ENCODE measurements at places on chromosomes 2 and 18.
A peak's percentile ranks its signal among the peaks of the same experiment; 100 is the strongest.

- no peak for DNase-seq
These were observed 73.5 kb upstream of the NEDD4L start for GRCh38 chr18:57970356-57971095.

- DNase-seq = no peak
These were observed 3.4 kb downstream of the TET3 start for GRCh38 chr2:73987948-73988700.

DNA sequence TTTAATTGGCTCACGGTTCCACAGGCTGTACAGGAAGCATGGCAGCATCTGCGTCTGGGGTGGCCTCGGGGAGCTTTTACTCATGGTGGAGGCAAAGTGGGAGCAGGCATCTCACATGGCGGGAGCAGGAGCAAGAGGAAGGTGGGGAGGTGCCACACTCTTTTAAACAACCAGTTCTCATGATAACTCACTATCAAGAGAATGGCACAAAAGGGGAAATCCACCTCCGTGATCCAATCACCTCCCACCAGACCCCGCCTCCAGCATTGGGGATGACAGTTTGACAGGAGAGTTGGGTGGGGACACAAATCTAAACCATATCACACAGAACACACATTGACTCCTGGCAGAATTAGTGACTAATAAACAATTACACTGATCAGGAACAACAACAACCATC, 68.6 kb upstream of the ACKR3 start:
- DNase-seq = no peak

DNA sequence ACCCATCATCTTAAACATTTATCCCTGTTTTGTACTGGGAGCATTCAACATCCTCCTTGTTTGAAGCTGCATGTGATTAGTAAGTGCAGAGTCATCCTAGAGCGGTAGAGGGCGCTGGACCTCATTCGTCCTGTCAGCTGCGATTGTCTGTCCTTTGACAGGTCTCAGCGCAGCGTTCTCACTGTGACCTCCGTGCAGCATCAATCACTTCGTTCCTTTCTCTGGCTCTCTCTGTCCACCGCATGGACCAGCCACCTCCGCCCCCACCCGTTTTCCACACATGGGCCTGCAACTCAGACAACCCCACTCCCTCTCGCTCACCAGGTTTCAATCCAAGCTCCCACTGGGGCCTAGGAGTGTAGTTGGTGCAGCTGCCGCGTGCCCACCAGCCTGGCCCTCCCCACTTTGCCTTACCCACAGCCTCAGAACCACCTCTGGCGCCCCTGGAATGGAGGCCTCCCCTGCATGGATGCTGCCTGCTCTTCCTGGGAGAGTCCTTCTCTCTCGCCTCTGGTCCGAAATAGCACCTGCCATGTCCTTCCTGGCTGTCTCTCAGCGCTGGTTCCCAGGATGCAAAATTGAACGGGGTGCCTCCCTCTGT, 90.5 kb downstream of the NDUFA10 start:
- peak; percentile 5 for DNase-seq

DNA sequence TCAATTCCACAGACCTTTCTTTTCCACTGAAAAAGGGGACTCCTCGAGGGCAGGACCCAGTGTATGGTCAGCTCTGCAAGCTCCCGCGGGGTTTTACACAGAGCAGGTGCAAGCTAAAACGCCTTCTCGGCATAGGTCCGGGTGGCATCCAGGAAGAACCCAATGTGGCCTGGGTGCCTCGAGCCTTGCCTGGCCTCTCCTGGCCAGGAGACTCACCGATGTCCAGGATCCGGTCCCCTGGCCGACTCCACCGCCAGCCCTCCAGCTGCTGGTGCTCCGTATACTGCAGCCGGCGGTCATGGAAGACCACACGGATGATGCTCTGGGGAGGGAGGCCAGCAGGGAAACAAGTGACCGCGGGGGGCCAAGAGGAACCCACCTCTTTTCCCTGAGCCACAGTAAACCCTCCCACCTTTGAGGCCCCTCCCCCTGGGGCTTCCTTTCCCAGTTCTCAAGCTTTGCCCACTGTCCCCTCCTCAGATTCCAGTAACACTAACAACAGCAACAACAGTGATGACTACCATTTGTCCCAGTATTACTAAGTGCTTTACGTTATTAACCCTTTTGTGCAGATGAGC, 36.1 kb downstream of the TFCP2L1 start:
- DNase-seq = no peak

- DNase-seq = no peak
These were observed 75.3 kb upstream of the SIX3 start for GRCh38 chr2:44866152-44866551.

GRCh38 chr2:181163139-181163538, 182.7 kb downstream of the UBE2E3 start:
- DNase-seq = no peak

GRCh38 chr18:41484069-41484468, 471.0 kb upstream of the PIK3C3 start:
- DNase-seq = peak; percentile 46

GRCh38 chr2:145845923-145846322, 1326.0 kb upstream of the ZEB2 start:
- DNase-seq = no peak

- DNase-seq = no peak
These were observed 240.2 kb downstream of the CYP26B1 start for GRCh38 chr2:71907503-71907902.

DNA sequence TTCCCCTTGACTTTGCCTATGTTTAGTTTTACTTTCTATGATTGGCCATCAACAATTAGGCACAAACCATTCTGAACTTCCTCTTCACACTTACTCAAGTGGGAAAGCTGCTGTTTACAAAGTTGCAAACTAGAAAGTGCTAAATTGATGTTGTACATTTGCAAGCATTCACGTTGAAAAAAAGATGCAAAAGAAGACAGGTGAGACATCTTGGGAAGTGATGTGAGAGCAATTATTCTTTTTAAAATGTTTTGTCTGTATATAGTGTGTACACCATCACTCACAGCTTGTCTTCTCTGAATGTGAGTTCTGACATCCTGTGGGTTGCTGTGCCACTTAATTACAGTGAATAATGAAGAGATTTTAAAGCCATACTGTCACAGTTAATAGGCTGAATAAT, 874.1 kb upstream of the LRATD1 start:
- peak; percentile 83 for DNase-seq

DNA sequence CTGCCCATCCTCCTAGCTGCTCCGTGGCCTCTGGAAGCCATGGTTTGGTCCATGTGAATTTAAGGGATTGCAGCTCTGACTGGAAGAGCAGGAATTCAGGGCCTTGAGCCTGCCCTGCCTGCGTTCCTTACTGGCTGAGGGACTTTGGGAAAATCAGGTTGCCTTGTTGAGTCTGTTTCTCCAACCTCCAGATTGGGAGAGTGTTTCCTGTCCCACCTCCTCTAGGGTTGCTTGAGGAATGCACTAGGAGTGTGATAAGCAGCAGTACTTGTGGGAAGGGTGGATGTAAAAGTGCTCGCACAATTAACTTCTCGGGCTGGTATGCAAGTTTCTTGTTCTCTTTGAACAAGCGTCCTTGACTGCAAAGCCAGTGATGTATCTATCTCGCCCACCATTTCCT, 84.4 kb upstream of the YWHAQ start:
- no peak for DNase-seq

DNA sequence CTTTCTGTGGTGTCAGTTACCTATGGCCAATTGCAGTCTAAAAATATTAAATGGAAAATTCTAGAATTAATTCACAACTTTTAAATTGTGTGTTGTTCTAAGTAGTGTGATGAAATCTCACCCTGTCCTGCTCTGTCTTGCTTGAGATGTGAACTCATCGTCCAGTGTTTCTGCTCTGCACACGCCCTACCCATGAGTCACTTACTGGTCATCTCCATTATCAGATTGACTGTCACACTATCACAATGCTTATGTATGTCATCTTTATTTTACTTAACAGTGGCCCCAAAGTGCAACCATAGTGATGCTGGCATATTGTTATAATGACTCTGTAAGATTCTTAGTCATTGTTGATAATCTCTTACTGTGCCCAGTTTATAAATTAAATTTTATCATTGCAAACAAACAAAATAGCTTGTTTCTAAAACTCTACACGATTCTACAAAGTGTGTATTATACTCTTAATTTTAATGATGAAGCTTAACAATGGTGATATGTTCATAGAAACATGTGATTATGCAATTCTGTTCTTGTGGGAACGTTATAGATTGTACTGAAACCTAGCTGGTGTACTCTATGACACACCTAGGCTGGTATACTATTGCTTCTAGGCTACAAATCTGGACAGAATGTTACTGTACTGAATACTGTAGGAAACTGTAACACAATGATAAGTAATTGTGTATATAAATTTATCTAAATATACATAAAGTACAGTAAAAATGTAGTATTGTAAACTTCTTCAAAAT, 1086.8 kb upstream of the PIK3C3 start:
- no peak for DNase-seq

DNA sequence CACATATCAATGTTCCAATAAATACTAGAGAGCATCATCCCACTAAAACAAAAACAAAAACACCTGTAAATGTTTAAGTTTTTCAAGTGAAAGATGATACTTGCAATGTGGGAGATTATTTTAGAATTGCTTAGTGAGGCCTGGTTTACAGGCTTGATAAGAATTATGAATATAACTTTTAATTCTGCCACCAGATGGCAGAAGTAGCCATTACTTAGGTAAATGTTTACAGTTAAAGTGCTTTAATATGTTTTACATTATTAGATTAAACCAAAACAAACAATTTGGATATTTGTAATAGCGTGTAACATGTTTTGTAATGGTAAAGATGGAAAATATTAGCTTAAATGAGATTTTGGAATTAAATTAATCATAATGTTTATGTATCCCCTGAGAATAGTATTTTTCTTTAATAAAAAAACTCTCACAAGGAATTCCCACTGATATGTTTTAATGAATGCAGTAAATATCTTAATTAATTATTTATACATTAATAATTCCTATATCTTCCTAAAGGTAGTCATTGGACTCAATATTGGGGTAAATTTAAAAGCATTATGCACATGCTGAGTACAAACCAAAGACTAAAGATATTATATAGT, 522.0 kb downstream of the SPAG16 start:
- DNase-seq = peak; percentile 56

DNA sequence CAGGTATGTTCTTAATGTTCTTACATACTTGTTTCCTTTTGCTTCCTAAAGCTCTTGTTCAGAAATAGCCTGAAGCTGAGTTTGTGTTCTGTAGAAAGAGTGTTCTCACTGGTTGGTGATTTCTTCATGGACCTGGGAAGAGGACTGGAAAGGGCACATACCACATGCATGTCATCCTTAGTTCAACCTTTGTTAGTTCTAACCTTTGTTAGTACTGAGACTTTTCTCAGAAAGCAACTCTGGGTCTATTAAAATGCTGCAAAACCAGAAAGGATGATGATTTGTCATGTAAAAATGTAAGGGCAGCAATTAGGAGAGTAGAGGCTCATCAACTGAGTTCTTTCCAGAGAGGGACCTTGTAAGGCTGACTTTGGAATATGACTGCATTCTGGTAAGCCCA, 2.5 kb upstream of the FAP start:
- no peak for DNase-seq

- peak; percentile 27 for DNase-seq
These were observed 18.6 kb upstream of the NCL start for GRCh38 chr2:231482806-231483391.

GRCh38 chr2:108548208-108549003, 14.1 kb downstream of the LIMS1 start:
- DNase-seq = no peak

GRCh38 chr18:78927156-78927555, 52.5 kb upstream of the SALL3 start:
- DNase-seq = peak; percentile 38

DNA sequence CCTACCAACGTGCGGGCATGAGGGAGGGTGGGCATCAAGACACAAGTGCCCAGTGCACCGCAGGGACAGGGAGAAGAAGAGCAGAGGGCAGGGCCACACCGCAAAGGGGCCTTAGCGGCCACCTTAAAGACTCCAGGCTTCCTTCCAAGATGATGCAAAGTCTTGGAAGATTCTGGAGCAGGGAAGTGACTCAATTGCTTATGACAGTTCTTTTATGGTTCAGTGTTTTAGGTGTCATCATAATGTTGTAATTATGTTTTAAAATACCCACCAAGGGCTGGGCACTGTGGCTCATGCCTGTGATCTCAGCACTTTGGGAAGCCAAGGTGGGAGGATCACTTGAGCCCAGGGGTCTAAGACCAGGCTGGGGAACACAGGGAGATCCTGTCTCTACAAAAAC, 44.5 kb upstream of the SEMA4C start:
- DNase-seq = no peak

GRCh38 chr2:6896930-6897759, 19.6 kb downstream of the RSAD2 start:
- peak; percentile 70 for DNase-seq

Measured in NCI-H1417 (cell line).